Osteocyte (in vitro differentiated cells): ENCODE measurements at places on chromosomes 12 and 14. TPM values are rescaled to one million over a fixed set of nuclear protein-coding genes. Genes with fewer than 3 reads are reported as not detected.

Gene VDR
- total RNA-seq: 1.9 and 2.7 TPM in 2 replicates

Gene FOXA1
- not detected in 2 replicates for total RNA-seq

Gene IFNG-AS1
- not detected in 2 replicates for total RNA-seq

Gene CMA1
- total RNA-seq: not detected in 2 replicates

Gene NKX2-1
- total RNA-seq: not detected in 2 replicates

Gene LYZ
- total RNA-seq: 0.21 TPM in 1 of 2 replicates, not detected in the other

Gene CYP27B1
- total RNA-seq: 1.7 and 2.3 TPM in 2 replicates

- H3K27me3 ChIP-seq: no peaks in the 10 kb centered on the region
- no peak overlapping the region for H3K27ac ChIP-seq
- DNase-seq: no peak
- H3K4me1 ChIP-seq: peaks cover 14% of the 10 kb centered on the region
- H3K4me3 ChIP-seq: no peak overlapping the region
Measured at GRCh38 chr12:89436062-89436461, 83.8 kb upstream of the DUSP6 start.

DNA sequence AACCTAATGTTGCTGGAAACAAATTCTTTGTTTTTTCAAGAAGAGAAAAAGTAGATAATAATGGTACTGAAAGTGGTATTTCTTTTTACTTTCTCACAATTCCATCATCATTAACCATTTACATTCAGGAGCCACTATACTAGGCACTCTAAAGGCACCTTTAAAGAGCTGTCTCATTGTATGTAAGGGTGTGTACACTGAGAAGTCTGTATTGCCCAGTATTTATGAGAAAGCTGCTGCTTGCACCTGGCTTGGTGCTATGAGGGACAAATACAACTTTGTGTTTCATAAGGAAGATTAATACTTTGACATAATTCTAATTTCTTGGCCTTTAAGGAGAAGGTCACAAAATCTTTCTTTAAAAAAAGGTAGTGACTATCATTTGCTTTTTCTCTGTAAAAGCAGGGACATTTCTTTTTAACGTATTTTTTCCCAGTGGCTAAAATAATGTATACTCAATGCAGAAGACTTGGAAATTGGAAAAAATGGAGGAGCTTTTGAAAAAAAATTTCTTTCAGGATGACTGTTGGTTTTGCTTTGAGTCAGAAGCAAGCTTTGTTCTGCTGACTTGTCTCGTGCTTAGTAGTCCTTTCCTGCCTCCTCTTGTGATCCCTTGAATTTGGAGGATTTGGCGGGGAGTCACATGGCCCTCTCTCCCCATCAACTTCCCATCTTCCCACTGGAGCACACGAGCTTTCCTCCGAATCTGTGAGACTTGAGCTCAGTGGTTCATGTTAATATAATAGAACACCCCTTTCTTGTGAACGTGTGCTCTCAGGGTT, 50.1 kb downstream of the RASSF3 start:
- no peak for DNase-seq
- no peaks in the 10 kb centered on the region for H3K36me3 ChIP-seq
- no peak overlapping the region for H3K27ac ChIP-seq

GRCh38 chr12:44696542-44696941, 179.6 kb downstream of the NELL2 start:
- no peaks in the 10 kb centered on the region for H3K27me3 ChIP-seq
- H3K27ac ChIP-seq: no peak overlapping the region
- no peak for DNase-seq
- H3K4me1 ChIP-seq: no peaks in the 10 kb centered on the region
- no peaks in the 10 kb centered on the region for H3K36me3 ChIP-seq

- H3K36me3 ChIP-seq: no peaks in the 10 kb centered on the region
- no peak overlapping the region for H3K4me3 ChIP-seq
- no peaks in the 10 kb centered on the region for H3K27me3 ChIP-seq
- no peak overlapping the region for H3K27ac ChIP-seq
Measured at GRCh38 chr14:105700622-105701288, 174.4 kb downstream of the TMEM121 start.

DNA sequence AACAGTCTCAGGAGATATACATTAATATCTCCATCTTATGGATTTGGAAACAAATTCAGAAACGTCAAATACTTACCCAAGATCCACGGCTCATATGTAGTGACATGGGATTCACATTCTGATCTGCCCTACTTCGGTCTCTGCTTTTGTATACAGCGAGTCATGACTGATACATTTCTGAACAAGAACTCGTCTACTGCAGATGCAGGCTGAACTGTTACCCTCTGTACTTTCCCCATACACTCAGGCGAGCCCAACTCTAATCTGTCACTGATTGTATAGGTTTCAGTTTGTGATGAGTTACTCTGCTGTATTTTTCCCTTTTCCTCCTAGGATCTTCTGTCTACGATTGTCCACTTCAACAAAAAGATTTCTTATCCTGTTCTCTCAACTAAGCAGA, 441.6 kb downstream of the CCDC91 start:
- H3K27ac ChIP-seq: no peak overlapping the region
- DNase-seq: no peak
- no peaks in the 10 kb centered on the region for H3K4me1 ChIP-seq
- no peak overlapping the region for H3K4me3 ChIP-seq

DNA sequence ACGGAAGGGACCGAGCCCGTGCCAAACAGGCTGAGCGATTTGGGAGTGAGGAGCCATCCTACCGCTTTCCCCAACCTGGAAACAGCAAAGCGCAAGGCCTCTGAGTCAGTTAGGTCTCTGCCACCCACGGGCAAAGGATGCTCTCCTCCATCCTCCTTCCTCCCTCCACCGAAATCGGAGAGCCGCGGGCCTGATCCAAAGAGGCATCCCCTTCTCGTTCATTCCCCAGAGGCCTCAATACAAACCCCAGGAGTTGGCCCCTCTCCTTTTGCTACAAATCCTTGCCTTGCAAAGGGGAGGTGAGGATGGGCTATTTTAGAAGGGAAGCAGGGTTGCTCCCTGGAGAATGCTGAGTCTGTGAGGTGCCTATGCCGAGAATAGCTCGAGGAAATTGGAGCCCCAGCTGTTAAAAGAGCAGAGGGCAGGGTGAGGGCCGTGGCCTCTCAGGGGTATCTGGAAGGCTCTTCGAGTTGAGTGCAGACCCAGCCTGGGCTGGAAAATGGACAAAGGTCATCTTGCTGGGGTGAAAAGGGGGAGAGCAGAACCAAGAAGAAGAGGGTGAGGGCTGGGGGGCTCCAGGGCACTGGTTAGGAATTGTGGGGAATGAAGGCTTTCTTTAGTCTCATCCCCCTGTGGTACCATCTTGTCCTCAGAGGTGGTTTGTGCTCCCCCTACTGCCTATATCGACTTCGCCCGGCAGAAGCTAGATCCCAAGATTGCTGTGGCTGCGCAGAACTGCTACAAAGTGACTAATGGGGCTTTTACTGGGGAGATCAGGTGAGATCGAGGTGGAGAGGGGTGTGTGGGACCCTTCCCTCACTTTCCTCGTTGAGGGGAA, 1.1 kb downstream of the TPI1 start:
- no peak for DNase-seq
- H3K27ac ChIP-seq: peak overlapping the region; percentile 85
- no peaks in the 10 kb centered on the region for H3K27me3 ChIP-seq
- H3K36me3 ChIP-seq: peaks cover 31% of the 10 kb centered on the region
- H3K4me1 ChIP-seq: peaks cover 48% of the 10 kb centered on the region
- peak overlapping the region; percentile 91 for H3K4me3 ChIP-seq

GRCh38 chr14:28121512-28122297, 644.9 kb upstream of the FOXG1 start:
- no peaks in the 10 kb centered on the region for H3K27me3 ChIP-seq
- DNase-seq: no peak
- H3K36me3 ChIP-seq: no peaks in the 10 kb centered on the region
- H3K4me3 ChIP-seq: no peak overlapping the region
- no peak overlapping the region for H3K27ac ChIP-seq
- no peaks in the 10 kb centered on the region for H3K4me1 ChIP-seq

- peaks cover 34% of the 10 kb centered on the region for H3K27me3 ChIP-seq
Measured at GRCh38 chr14:63747846-63748245, 20.0 kb upstream of the SGPP1 start.

- H3K27ac ChIP-seq: no peak overlapping the region
- H3K36me3 ChIP-seq: no peaks in the 10 kb centered on the region
- no peaks in the 10 kb centered on the region for H3K27me3 ChIP-seq
- H3K4me1 ChIP-seq: no peaks in the 10 kb centered on the region
Measured at GRCh38 chr12:129215556-129215955, 362.3 kb downstream of the GLT1D1 start.

DNA sequence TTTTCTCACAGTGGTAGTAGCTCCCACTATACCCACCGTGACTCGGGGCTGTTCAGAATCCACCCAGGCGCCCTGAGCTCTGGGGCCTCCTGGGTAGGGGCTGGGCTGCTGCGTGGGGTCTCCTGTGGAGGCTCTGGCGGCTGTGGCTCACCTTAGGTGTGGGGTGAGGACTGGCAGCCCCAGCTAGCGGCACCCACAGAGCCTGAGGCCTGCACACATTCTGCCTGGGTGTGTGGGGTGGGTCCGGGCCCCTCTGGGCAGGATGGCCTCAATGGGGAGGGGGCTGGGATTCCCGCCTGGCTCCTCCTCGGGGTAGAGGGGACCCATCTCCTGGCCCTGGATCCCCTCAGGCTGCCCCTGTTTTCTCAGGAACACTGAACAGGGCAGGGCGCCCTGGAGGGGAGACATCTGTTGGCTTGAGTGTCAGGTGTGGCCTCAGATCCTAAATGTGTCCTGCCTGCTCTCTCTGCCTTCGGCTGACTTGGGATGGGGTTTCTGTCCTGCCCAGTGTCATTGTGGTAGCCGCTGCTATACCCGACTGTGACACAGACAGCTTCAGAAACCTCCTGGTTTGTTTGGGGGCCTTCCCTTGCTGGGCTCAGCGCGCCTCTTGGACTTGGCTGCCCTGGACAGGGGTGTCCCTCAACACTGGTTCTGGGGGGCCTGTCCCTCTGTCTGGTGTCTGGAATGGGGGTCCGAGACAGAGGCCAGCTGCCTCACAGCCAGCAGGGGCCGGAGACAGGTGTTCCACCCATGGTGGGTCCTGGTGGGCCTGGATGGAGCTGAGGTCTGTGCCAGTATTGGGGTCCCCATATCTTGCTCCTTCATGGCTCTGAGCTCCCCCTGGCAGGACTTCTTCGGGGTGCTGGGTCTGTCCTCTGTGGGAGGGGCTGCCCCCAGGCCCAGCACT, 354.9 kb downstream of the TMEM121 start:
- H3K4me3 ChIP-seq: no peak overlapping the region
- no peak overlapping the region for H3K27ac ChIP-seq
- DNase-seq: peak; percentile 83
- no peaks in the 10 kb centered on the region for H3K27me3 ChIP-seq
- no peaks in the 10 kb centered on the region for H3K4me1 ChIP-seq

DNA sequence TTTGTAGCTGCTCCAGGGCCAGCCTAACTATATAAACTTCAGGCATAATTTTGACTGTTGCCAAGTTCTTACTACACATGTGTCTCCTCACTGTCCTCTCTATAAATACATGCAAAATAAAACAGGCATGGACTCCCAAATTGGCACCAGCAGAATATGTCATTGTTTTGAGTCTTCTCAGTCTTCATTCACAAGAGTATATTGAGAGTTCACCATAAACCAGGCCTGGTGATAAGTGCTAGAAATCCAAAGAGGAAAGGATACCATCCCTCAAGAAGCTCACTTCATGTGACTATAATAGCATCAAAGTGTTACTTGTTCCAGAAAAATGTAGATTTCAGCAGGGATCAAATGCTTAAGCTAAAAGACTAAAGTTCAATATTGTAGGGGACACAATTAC, 13.7 kb downstream of the GPR19 start:
- no peak for DNase-seq
- H3K27me3 ChIP-seq: peaks cover 12% of the 10 kb centered on the region
- H3K4me3 ChIP-seq: no peak overlapping the region
- peaks cover 3% of the 10 kb centered on the region for H3K4me1 ChIP-seq
- H3K27ac ChIP-seq: no peak overlapping the region

GRCh38 chr14:94897082-94897481, 127.2 kb upstream of the GSC start:
- no peak for DNase-seq
- peaks cover 14% of the 10 kb centered on the region for H3K4me1 ChIP-seq
- no peaks in the 10 kb centered on the region for H3K27me3 ChIP-seq
- peak overlapping the region; percentile 33 for H3K27ac ChIP-seq
- H3K36me3 ChIP-seq: no peaks in the 10 kb centered on the region
- no peak overlapping the region for H3K4me3 ChIP-seq

GRCh38 chr14:29548948-29549370, 378.7 kb downstream of the PRKD1 start:
- no peaks in the 10 kb centered on the region for H3K4me1 ChIP-seq
- no peak overlapping the region for H3K4me3 ChIP-seq
- no peak for DNase-seq
- no peak overlapping the region for H3K27ac ChIP-seq
- H3K36me3 ChIP-seq: no peaks in the 10 kb centered on the region

- no peak overlapping the region for H3K27ac ChIP-seq
- no peak for DNase-seq
- no peaks in the 10 kb centered on the region for H3K27me3 ChIP-seq
- H3K4me1 ChIP-seq: peaks cover 5% of the 10 kb centered on the region
- no peak overlapping the region for H3K4me3 ChIP-seq
- H3K36me3 ChIP-seq: no peaks in the 10 kb centered on the region
Measured at GRCh38 chr12:49377386-49377785, 10.1 kb downstream of the SPATS2 start.

GRCh38 chr12:62260733-62261683, 804 bp downstream of the USP15 start:
- H3K4me3 ChIP-seq: peak overlapping the region; percentile 100
- DNase-seq: no peak
- H3K27me3 ChIP-seq: no peaks in the 10 kb centered on the region
- peaks cover 2% of the 10 kb centered on the region for H3K36me3 ChIP-seq
- H3K27ac ChIP-seq: peak overlapping the region; percentile 96
